ENCODE measurements at places on chromosomes 7 and 10.

DNA sequence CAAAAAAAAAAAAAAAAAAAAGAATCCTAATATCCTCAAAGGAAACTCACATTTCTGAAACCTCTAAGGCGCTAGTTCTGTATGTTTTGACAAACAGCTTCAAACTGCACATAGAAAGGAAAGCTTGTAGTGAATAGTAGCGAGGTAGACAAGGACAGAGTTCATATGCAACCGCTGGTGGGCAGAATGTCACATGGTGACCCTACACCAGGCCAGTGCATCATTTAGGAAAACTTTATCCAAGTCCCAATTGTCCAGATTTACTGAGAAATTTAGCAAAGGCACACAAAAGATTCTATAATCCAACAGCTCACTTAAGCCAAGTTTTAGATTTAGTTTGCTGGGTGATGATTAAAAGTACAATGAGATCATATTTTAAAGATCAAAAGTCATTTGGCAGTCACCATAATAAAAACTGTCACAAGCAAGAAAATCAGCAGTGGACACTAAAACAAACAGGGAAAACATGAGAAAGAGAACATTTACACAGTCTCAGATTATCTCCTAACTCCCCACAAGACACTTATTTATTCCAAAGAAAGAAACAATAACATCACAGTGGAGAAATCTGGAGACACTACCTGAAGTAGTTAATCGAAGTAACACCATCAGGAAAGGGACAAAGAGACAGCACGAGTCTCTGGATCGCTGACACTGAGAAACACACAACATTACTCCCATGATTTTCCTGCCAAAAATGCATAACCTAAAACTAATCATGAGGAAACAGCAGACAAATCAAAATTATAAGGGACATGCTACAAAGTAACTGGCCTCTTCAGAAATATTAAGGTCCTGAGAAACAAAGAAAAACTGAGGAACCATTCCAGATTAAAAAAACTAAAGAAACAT is 20.2 kb downstream of the FAM204A start:
- no peaks in the 10 kb centered on the region for H3K27me3 ChIP-seq
- DNase-seq: no peak
- no peak overlapping the region for H3K27ac ChIP-seq
- H3K4me3 ChIP-seq: no peak overlapping the region

DNA sequence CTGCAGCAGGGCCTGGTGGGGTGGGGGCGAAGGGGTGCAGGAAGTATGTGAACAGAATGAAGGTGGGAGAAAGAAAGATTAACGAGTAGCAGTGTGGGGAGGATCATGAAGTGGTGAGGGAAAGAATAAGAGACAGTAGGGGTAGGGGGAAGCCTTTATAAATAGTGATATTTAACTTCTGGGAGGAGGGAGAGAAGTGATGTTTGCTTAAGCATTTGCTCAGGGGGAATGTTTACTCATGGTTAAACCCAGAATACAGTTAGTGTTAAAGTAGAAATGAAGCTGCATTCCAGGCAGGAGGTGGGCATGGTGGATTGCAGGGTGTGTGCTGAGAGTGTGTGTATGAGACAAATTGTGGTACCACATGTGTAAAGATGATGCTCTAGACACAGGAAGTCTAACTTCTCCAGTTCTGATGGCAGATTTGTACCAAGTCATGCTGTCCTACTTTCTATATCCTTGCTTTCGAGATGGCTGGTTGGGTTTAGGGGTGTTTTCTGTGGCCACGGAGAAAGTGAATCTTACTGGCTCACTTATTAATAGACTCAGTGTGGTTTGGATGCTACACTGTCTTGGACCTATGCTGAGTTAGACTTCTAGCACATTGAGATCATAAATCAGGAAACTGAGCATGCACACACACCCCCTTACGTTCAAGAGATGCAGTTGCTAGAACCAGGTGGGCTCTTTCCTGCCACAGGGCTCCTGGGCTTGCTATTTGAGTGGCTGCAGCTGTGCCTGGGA is 10.6 kb upstream of the DNMBP start:
- no peaks in the 10 kb centered on the region for H3K27me3 ChIP-seq
- no peaks in the 10 kb centered on the region for H3K36me3 ChIP-seq
- peaks cover 2% of the 10 kb centered on the region for H3K4me1 ChIP-seq
- H3K27ac ChIP-seq: no peak overlapping the region
- H3K4me3 ChIP-seq: no peak overlapping the region

DNA sequence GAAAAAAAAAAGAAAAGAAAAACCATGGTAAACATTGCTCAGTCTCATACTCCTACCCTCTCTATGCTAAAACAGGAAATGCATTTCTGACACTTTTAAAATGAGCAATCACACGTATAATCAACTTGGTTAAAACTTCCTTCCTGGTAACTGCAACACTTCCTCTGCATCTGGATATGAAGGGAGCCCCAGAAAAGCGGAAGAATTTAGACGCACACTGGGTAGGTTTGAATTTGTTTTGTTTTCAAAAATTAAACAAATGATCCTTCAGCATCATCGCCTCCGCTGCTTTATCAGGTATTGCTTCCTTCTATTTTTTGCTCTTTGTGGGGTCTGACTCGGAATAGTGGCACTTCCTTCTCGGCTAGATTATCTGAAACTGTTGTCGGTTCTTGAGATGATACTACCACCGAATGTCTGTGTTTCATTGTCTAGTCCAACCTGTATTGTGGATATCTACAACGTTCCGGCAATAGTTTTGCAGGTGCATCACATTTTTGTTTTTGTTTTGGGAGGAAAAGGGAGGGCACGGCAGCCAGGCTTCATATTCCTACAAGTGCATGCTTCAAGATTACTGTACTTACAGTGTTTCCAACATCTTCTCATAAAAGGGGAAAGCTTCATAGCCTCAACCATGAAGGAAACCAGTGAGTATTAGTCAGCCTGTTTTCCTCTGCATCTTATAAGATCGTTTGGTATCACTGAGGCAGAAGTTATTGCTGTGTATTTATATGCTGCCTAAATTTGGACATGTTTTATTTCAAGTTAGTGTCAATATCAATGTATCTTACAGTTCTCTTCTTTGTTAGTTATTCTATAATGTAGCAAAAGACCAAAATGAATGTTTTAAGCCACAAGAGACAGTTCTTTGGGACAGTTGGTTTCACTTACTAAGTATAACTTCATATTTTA is at the start of gene PIK3CG:
TSS of gene PIK3CG (plus strand) at position 153 of the 912 bp plus-strand sequence. CDS start 2,280 bp downstream, outside the sequence.
- DNase-seq: no peak
- H3K27ac ChIP-seq: no peak within 1 kb of the TSS
- no peak within 1 kb of the TSS for H3K4me3 ChIP-seq

DNA sequence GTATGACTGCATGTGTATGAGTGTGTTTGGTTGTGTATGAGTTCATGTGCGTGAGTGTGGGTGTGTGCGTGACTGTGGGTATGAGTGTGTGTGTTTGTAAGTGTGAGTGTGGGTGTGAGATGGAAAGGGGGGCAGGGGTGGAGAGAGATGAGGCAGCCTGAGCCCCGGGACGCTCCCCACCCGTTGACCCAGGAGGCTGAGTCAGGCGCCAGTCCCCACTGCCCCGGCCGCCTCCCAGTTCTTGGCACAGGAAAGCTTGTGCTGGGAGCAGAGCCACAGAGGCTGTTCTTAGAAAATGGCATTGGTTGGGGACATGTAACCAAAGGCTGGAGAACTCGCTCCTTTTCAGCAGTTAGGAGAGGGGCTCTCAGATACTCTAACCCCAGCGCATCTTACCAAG is 27.8 kb upstream of the NUB1 start:
- H3K4me3 ChIP-seq: no peak overlapping the region
- H3K4me1 ChIP-seq: no peaks in the 10 kb centered on the region
- no peaks in the 10 kb centered on the region for H3K27me3 ChIP-seq

GRCh38 chr7:11252705-11253272 is 279.1 kb downstream of the PHF14 start:
- no peak for DNase-seq
- H3K27ac ChIP-seq: no peak overlapping the region
- no peak overlapping the region for H3K4me3 ChIP-seq
- H3K4me1 ChIP-seq: no peaks in the 10 kb centered on the region
- no peaks in the 10 kb centered on the region for H3K27me3 ChIP-seq

GRCh38 chr10:98196985-98197384 is 62.5 kb downstream of the R3HCC1L start:
- no peak overlapping the region for H3K27ac ChIP-seq
- no peak overlapping the region for H3K4me3 ChIP-seq
- no peaks in the 10 kb centered on the region for H3K27me3 ChIP-seq
- no peak for DNase-seq
- H3K4me1 ChIP-seq: no peaks in the 10 kb centered on the region

DNA sequence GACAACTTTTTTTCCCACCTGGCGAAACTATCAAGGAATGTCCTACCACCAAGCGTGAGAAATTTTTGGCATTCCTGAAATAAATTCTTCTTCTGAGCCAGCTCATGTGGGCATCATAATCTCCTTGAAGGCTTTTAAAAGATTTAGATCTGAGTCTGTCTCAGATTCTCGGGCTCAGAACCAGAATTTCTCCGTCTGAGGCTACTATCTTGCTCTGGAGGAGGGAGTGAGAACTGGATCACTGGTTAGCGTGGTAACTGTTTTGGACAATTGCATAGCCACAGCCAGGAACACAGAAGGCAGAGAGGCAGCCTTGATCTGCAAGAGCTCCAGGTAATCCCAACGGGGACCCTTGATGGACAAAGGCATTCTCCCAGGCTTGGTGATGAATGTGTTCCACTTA is 1.0 kb upstream of the PLAC9 start:
- H3K27ac ChIP-seq: no peak overlapping the region
- peaks cover 11% of the 10 kb centered on the region for H3K27me3 ChIP-seq
- H3K4me3 ChIP-seq: peak overlapping the region; percentile 76
- H3K4me1 ChIP-seq: peaks cover 5% of the 10 kb centered on the region

- H3K4me1 ChIP-seq: no peaks in the 10 kb centered on the region
- no peak overlapping the region for H3K4me3 ChIP-seq
- DNase-seq: no peak
- H3K27me3 ChIP-seq: no peaks in the 10 kb centered on the region
Measured at GRCh38 chr7:32044739-32045138, 25.5 kb downstream of the PDE1C start.

- H3K36me3 ChIP-seq: no peaks in the 10 kb centered on the region
- H3K4me1 ChIP-seq: no peaks in the 10 kb centered on the region
- peak; percentile 74 for DNase-seq
- H3K27me3 ChIP-seq: no peaks in the 10 kb centered on the region
- no peak overlapping the region for H3K4me3 ChIP-seq
- H3K27ac ChIP-seq: no peak overlapping the region
Measured at GRCh38 chr7:26620352-26620751, 244.0 kb downstream of the SKAP2 start.

- no peaks in the 10 kb centered on the region for H3K27me3 ChIP-seq
- no peak overlapping the region for H3K27ac ChIP-seq
- no peaks in the 10 kb centered on the region for H3K36me3 ChIP-seq
- H3K4me1 ChIP-seq: peaks cover 4% of the 10 kb centered on the region
Measured at GRCh38 chr7:87003872-87004798, 55.3 kb downstream of the ELAPOR2 start.

- H3K4me1 ChIP-seq: no peaks in the 10 kb centered on the region
- H3K4me3 ChIP-seq: no peak overlapping the region
- H3K27ac ChIP-seq: no peak overlapping the region
- no peaks in the 10 kb centered on the region for H3K27me3 ChIP-seq
- 0 out of 2 replicates have a peak, but pooled peaks cover 2% of the 10 kb centered on the region for H3K36me3 ChIP-seq
Measured at GRCh38 chr7:133484086-133484485, 231.2 kb downstream of the EXOC4 start.

DNA sequence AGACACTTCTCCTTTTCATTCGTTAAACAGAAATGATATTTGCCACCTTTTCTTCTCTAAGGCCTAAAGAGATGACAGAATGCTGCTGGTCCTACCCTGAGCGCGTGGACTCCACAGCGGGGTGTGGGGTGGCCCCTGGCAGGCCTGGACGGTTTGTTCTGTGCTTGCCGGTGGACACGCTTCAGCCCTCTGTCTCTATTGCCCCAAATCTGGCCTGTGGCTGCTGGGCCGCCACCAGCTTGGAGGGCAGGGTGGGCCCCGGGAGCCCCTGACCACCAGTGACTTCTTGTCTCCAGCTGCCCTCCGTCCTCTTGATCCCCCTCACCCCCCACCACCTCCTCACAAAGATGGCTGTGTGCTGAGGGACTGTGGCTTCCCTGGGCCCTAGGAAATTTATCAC is 5.7 kb downstream of the CHST3 start:
- no peaks in the 10 kb centered on the region for H3K36me3 ChIP-seq
- DNase-seq: no peak
- no peak overlapping the region for H3K4me3 ChIP-seq
- H3K4me1 ChIP-seq: peaks cover 5% of the 10 kb centered on the region

Measured in H1 (cell line).